Fibroblast of upper back skin (primary cell): ENCODE measurements at places on chromosomes 16 and 17.

- no peak for DNase-seq
These were observed at the start of gene CYGB for GRCh38 chr17:76537578-76538280. CYGB (minus strand) TSS chr17:76537709; CDS start chr17:76537542, 167 bp downstream.

- DNase-seq = no peak
These were observed 131.9 kb upstream of the ZFHX3 start for GRCh38 chr16:73179705-73180331.

DNA sequence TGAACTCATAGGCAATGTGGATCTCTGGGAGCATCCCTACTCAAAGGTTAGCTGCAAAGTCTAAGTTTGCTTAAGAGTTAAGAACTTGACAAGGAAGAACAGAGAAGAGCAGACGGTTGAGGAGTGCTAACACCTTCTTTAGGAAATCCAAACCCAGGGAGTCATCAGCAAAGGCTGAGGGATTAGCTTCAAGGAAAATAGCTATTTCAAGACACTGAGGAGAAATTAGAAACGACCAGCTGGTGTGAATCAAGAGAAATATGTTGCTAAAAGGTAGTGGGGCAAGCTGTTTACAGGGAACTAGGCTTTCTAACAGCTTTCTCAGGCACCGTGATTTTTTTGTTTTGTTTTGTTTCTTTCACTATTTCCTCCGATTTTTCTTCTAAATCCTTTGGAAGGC lies 90.7 kb downstream of the CDH8 start:
- no peak for DNase-seq

DNA sequence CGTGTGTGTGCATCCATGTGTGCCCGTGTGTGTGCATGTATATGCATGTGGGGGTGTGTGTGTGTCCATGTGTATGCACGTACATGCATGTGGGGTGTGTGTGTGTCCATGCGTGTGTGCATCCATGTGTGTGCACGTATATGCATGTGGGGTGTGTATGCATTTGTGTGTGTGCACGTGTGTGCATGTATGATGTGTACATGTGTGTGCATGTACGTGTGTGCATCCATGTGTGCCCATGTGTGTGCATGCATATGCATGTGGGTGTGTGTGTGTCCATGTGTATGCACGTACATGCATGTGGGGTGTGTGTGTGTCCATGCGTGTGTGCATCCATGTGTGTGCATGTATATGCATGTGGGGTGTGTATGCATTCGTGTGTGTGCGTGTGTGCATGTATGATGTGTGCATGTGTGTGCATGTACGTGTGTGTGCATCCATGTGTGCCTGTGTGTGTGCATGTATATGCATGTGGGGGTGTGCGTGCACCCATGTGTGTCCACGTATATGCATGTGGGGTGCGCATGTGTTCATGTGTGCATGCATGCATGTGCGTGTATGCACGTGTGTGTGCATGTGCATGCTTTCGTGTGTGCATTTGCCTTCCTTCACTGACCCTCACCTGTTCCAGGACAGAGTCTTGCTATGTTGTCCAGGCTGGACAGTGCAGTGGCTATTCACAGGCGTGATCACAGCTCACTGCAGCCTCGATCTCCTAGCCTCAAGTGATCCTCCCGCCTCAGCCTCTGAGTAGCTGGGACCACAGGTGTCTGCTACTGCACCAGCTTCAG lies 129.6 kb upstream of the TNRC6C start:
- no peak for DNase-seq

DNA sequence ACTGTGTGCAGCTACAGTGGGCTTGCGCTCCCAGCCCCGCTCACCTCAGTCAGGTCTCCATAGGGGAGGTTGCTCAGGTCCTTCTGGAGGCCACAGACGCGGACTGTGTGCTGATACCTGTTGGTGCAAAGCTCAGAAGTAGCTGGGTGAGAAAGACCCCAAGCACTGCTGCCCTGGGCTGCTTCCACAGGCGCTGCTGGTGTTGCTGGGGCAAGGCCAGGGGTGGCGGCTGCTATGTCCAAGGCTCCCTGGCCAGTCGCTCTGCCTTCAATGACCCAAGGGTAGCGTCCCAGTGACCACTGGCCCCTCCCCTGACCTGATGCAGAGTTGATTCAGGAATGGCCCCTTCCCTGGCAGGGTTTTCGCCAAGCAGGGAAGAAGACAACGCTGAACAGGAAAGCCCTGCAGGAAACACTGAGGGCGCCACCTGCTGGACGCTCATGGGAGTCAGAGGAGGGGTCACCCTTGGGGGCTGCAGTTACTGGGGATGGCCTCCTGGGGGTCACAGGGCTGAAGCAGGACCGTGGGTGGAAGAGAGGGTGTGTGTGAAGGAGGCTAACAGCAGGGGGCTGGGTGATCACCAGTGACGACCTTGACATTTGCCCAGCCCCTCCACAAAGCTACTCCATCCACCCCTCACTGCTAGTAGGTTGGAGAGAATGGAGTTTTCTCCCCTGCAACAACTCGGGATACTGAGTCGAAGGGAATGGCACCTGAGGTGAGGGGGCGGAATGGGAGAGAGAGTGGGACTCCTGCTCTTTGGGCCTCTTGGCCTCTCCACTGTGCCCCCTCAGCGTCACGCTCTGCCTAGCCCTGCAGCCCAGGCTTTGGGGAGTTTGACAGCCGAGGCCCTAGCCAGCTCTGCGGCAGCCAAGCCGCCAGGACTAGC lies 38.3 kb downstream of the ABCC12 start:
- peak; percentile 58 for DNase-seq

- peak; percentile 97 for DNase-seq
These were observed 334.5 kb downstream of the SEC14L1 start for GRCh38 chr17:77475016-77475976.

DNA sequence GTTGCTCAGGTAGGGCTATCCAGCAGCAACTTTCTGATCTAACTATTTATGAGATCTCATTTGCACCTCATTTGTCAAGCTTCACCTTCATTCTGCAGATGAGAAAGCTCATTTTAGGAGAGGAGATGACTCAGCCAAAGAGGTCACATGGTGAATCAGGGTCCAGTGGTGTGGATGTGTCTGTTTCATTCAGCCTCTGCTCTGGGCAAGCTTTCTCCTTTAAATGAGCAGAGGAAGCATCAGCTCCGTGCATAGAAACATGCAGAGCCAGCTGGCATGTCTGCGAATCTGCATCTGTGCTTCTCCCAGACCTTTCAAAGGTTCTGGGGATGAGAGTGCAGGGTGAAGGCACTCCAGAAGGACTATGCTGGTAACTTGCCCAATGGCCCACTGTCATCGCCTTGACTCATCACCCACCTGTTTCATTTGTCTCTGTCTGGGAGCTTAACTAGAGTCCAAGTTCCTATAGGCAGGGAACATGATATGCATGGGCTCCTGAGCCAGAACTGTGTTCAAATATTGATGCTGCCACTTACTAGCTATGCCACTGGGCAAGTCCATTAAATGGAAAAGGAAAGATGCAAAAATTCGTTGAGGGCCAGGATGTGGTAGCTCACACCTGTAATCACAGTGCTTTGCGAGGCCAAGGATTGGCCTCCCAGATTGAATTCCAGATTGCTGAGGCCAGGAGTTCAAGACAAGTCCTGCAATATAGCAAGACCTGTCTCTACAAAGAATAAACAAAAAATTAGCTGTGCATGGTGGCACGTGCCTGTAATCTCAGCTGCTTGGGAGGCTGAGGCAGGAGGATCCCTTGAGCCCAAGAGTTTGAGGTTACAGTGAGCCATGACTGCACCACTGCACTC lies 67.1 kb upstream of the NLK start:
- peak; percentile 17 for DNase-seq

DNA sequence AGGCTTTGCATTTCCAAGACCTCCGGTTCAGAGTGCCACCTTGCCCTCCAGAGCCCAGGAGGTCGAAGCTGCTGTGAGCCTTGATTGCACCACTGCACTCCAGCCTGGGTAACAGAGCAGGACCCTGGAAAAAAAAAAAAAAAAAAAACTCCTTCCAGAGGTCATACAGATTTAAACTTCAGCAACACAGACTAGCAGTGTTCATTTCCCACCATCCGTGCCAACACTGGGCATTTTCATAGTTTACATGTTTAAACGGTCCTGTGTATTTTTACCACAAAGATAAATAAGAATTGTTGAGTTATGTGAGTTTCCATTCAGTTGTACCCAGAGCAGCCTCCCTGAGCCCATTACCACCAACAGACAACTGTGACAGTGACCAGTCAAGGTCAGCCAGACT lies 50.4 kb downstream of the ZDHHC7 start:
- DNase-seq = no peak

- DNase-seq = peak; percentile 43
These were observed 37.8 kb downstream of the KLHDC4 start for GRCh38 chr16:87728026-87728425.

DNA sequence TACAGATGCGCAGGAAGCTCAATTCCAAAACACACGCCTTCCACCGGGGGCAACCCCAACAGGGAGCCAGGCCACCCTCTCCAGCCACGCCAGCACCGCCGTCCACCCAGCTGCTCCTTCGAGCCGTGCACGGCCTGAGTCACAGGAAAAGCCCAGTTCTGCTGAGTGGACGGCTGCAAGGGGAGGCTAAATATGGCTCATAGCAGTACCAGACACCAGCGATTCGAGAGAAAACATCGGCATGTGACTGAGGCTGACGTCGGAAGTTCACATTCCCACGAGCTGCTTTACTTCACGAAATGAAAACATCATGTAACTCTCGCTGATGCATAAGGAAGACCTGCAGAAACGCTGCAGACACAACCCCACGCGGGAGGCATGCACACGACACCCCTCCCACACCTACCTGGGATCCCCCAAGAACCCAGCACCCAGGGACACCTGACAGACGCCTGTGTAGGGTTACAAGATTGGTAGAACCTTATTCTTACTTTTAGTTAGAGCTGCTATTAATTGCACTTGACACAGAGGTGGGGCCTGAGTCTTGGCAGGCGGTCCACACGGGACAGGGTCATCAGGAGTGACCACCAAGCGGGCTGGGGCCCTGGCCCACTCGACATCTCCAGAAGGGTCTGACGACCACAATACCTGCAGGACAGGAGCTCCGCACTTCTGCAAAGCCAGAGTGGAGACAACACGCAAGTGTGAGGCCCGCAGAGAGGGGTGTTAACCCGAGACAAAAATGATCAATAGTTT lies 116.8 kb downstream of the ANKRD11 start:
- DNase-seq = peak; percentile 33

DNA sequence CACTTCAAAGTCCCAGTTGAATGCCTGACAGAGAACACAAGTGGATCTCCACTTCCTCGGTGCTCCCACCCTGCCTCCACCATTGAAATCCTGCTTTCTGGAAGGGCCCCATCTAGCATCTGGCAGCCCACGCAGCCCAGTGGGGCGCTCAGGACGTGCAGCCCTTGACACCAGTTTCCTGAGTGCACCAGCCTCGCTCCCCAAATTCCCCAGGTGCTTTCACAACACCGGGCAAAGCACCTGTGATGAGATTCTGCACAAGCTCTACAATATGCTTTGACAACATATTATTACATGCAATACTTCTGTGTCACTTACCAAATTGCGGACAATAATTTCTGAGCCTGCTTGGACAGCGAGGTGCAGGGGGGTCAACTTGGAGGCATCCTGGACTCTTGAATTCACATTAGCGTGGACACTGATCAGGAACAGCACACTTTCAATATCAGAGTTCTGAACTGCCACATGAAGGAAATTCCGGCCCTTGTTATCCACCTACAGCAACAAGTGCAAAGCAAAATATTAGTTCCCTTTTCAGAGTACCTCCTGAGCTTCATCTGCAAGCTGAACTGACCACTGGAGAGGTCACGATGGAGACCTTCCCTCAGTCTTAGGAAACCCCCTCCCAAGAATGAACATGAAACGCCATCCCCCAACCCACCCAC lies 33.9 kb downstream of the CYB5D2 start:
- DNase-seq = no peak

DNA sequence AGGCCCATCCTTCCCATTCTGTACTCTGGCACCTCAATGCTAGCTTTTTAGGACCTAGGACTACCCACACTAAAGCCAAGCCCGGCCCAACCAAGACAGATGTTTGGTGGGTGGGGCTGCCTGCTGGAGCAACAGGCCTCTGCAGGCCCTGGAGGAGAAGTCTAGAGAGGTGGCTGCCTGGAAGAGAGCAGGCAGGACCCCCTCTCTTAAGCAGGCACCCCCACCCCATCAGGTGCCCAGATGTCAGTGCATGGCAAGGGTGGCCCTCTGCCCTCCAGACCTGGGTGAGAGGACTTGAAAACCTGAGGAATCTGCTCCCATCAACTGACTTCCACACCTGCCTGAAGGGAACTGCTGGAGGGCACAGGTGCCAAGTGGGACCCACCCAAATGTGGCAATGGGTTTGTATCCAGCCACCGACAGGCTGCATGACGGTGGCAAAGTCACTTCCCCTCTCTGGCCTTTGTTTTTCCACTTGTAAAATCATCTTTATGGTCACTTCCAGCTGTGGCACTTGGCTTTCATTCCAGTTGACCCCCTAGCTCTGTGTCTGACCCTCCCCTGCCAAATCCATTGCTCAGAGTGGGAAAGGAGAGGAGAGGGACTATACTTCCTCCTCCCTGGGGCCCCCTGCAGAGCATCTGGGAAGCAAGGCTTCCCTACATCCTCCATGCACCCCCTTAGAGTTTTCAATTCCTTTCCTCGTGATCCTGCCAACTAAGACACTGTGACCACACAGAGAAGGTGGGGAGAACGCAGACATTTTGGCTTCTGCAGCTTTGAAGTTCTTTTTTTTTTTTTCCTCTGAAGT lies 1.7 kb upstream of the STAT5A start:
- DNase-seq = no peak

DNA sequence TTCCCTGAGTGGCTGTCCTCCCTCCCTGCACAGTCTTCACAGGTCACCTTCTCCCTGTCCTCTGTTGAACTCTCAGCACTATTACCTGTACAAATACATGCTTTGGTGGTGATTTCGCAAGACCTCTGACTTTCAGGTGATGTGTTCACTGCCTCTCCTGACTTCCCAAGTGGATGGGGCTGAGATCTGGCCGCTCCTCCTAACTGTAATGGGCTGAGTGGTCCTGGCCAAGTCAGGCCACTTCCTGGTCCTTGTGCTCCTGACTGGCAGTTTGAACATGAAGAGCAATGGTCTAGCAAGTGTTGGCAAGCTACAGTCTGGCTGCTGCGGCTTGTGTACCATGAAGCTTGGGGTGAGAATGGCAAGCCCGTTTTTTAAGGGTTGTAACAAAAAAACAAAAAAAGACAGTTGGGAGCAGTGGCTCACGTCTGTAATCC lies 11.7 kb upstream of the TMED6 start:
- DNase-seq = no peak

DNA sequence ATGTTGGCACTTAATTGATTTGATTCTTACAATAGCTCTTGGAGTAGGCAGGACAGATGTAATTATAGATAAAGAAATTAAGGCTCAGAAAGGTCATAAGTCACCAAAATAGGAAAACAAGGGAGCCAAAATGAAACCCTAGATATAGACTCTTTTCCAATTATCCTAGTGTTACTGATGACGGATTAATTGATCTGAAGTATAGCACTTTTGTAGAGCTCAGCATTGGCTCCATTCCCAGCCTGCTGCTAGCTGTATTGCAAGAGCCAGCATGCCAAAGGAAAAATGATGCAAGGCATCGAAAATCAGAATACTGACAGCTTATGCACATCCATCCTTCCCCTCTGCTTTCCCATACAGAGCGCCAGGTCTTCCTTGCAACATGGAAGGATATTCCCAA lies 21.6 kb upstream of the RASL10B start:
- peak; percentile 86 for DNase-seq

GRCh38 chr16:16154281-16154951 lies 68.9 kb downstream of the ABCC6 start:
- no peak for DNase-seq
